ENCODE measurements at places on chromosomes 4 and X.

GRCh38 chr4:107877361-107877760, 52.6 kb downstream of the SGMS2 start:
- no peak for DNase-seq

- no peak for DNase-seq
These were observed 42.3 kb upstream of the SLC7A3 start for GRCh38 chrX:70973221-70973620.

- DNase-seq, result no peak
These were observed 4.3 kb downstream of the CPLX1 start for GRCh38 chr4:821631-822030.

DNA sequence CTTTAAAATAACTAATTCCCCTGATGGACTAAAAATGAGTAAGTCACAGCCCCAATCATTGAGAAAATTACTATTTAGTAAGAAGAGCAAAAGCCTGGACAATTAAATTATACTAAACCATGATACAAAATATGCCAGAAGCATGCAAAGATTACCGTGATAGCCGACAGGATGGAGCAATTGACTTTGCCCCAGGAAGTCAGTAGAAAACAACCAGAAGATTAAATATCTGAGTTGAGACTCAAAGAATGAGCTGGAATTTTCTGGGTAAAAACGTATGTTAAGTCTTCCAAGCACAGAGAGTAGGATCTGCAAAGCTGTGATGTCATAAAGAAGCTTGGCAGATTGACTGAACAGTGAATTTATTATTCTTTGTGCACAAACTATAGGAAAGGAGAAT, 816.1 kb upstream of the TENM3 start:
- DNase-seq, result no peak

- no peak for DNase-seq
These were observed 12.4 kb downstream of the LAP3 start for GRCh38 chr4:17589355-17589754.

- no peak for DNase-seq
These were observed 129.6 kb upstream of the BMP3 start for GRCh38 chr4:80900908-80901307.

GRCh38 chr4:139532947-139533346, 23.1 kb downstream of the SETD7 start:
- DNase-seq, result no peak

DNA sequence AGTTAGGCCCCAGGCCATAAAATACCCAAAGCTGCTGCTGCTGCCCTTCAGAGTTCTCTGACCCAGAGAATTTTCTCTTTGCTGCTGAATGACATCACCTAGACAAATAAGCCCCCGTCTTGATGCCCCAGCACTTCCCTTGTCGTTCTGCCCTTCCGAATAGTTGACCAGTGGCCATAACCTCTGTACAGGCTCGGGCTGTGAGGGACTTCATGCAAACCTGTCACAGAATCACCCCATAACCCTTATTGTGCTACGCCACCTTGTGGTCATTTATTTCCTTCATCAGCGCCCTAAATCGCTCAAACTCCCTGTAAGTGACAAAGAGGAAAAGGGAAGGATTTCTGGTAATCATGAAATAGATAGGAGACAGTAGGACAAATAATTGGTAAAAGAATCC, 18.8 kb downstream of the SPACA5 start:
- no peak for DNase-seq

- DNase-seq, result no peak
These were observed 32.9 kb downstream of the CCNQ start for GRCh38 chrX:153565996-153566580.

DNA sequence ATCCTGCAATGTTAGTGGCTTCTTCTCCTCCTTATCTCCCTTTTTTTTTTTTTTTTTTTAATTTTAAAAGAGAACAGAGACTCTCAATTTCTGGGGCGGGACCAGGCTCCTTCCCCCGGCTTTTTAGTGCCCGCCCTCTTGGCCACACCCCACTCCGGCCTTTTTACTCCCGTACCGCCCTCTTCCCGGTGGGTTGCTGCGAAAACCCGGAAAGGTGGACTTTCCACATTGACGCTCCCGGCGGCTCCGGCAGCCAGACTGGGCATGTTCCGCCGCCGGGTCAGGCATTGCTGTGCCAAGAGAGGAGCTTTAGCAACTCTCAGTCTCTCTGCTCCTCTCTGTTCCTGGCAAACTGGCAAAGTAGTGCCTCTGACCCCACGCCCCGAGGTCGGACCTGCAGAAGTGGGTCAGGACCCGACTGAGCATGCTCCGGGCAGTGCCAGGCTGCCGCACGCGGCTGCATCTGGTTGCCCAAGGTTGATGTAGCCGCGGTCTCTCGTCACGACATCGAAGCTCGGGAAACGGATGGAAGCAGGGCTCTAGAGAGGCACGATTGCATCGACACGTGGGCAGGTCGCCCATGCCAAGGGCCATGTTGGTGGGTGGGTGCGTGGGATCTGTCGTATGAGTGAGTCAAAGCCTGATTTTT, 1.1 kb upstream of the MFAP3L start:
- peak; percentile 86 for DNase-seq

DNA sequence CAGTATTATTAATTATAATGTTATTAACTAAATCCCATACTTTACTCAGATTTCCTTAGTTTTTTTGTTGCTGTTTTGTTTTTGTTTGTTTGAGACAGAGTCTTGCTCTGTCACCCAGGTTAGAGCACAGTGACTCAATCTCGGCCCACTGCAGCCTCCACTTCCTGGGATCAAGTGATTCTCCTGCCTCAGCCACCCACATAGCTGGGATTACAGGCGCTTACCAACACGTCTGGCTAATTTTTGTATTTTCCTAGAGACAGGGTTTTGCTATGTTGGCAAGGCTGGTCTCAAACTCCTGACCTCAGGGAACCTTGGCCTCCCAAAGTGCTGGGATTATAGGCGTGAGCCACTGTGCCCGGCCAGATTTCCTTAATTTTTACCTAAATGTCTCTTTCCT, 72.2 kb downstream of the ANAPC4 start:
- DNase-seq, result no peak

DNA sequence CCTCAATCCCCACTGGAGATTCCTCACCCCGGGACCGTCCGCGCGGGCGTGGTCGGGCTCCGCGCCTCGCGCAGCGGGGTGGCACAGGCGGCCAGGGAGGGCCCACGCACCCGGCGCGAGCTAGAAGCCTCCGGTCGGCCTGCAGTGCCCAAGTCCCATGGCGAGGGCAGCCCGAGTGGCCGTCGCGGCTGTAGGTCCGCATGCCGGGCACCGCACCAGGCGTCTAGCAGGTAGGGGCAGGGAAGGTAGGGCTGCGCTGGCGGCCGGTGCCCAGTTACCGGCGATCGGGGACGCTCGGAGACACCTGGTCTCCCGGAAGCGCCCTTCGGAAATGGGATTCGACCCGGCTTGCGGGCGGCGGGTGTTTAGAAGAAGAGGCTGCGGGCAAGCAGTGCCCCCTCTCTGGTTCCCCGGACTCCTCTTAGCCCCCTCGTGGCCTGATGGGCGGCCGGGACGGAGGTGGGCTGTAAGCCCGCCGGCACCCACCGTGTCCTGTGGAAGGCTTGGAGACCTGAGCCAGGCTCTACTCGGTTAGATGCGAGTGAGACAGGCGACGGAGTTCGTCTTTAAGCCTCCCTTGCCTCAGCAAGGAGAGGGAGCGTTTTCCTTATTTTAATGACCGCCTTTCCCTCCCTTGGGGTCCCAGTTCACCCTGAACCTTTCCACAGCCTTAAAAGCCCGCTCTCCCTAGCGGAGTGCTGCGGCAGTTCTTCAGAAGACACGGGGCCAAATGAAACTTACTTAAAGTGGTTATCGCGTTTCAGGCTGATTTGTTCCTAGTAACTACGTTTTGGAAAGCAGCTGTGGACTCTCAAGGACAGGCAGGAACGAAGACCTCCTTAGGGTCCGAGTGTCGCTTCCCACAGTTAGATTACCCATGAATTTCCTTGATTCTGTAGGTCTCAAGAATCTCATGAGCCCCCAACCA, 821 bp downstream of the SLITRK2 start:
- DNase-seq, result no peak

DNA sequence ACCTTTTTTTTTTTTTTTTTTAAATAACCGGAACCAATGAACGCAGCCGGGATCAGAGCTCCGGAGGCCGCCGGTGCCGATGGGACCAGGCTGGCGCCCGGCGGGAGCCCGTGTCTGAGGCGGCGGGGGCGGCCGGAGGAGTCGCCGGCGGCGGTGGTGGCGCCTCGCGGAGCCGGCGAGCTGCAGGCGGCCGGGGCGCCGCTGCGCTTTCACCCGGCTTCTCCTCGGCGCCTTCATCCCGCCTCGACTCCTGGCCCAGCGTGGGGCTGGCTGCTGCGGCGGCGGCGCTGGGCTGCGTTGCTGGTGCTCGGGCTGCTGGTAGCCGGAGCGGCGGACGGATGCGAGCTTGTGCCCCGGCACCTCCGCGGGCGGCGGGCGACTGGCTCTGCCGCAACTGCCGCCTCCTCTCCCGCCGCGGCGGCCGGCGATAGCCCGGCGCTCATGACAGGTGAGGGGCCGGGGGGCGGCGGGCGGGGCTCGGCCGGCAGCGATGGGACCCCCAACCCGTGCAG, 337 bp downstream of the STIM2 start:
- DNase-seq, result no peak

GRCh38 chrX:110430293-110431076, 71.8 kb downstream of the RTL9 start:
- DNase-seq, result no peak

- DNase-seq, result no peak
These were observed 19.0 kb downstream of the HCCS start for GRCh38 chrX:11130136-11130535.

- no peak for DNase-seq
These were observed 694.4 kb upstream of the POU3F4 start for GRCh38 chrX:82813671-82814078.

DNA sequence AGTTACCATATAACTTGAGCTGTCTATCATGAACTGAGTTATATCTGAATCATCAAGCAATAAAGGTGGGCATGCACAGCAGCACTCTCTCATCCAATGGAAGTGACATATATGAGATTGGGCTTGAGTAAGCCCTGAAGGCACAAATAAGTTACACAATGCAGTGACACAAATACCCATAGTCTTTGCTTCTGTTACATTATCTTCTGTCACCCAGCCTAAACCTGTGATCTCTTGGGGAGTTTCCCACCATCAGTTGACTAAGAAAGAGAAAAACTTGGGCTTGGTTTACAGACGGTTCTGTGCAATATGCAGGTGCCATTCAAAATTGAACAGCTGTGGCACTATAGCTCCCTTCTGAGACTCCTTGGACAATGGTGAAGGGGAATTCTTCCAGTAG, 138.8 kb upstream of the IL15 start:
- no peak for DNase-seq

- DNase-seq, result no peak
These were observed 47.9 kb downstream of the BMP2K start for GRCh38 chr4:78824001-78824400.

DNA sequence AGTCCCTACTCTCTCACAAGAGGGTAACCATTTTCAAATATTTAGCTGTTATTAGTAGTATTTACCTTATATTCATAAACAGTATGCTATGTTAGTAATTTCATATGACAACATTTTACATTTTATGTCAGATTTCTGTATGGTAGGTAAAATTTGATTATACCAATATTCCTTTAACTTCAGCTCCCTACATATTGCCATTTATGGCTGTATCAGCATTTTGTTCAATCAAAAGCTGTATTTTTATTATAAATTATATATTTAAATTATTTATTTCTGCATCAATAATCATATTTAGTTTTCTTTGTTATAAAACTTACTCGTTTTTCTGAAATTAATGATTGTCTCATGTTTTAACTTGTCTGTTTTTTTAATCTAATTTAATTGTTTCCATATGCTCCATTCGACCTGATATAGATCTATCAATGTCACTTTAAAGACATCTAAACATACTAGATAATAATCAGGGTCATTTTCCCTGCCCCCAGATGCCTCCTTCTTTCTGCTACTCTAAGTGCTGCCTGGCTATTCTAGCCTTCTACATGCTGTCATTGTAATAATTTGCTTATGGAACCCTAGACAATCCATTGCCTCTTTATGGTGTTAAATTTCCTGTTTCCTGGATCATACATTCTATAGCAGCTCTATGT, 1976.7 kb upstream of the ADGRL3 start:
- no peak for DNase-seq

DNA sequence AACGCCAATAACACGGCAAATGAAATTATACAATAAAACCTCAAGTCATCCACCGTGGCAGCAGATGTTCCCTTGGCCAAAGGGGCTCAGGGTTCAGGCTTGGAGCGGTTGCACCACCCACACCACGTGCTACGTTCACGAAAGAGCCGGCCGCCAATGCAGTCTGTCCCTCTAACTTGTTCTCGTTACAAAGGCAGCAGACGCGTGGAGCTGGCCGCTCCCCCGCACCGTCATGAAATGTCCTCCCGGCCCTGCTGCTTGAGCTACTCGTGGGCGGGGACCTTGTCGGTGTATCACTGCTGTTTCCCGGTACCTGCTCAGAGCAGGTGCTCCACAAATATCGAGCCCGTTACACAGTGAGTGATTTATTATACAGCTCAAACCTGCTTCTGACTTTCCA, 36.4 kb upstream of the MAN2B2 start:
- DNase-seq, result no peak

- no peak for DNase-seq
These were observed 1.2 kb downstream of the CD38 start for GRCh38 chr4:15779306-15779705.

- DNase-seq, result no peak
These were observed 53.3 kb upstream of the LNX1 start for GRCh38 chr4:53644607-53645006.

- DNase-seq, result no peak
These were observed 389.7 kb upstream of the NR3C2 start for GRCh38 chr4:148831945-148832344.

- no peak for DNase-seq
These were observed 129.2 kb upstream of the MSX1 start for GRCh38 chr4:4730249-4730648.

- no peak for DNase-seq
These were observed 29.3 kb upstream of the TLR3 start for GRCh38 chr4:186039697-186040096.

- no peak for DNase-seq
These were observed 87.5 kb upstream of the NKX1-1 start for GRCh38 chr4:1493540-1494287.

GRCh38 chrX:71954458-71954857, 43.8 kb downstream of the NHSL2 start:
- no peak for DNase-seq

DNA sequence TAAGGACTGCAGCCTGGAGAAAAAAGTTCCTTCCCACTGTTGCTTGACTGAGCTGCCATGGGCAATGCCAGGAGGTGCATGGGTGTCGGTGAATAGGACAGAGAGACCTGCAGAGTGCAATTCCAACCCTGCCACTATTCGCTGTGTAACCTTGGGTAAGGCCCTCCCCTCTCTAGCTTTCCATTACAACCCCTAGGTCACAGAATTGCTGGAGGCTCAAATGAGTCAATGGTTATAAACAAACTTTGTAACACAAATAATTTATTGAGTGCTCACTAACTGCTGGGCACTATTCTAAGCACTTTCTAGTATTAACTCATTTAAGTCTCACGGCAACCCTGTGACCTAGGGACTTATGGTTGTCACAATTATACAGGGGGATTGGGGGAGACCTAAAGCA, 37.8 kb downstream of the PJA1 start:
- no peak for DNase-seq

- DNase-seq, result no peak
These were observed 36.4 kb downstream of the HTRA3 start for GRCh38 chr4:8305851-8306471.
